H9 (cell line): ENCODE measurements at places on chromosomes 7 and 10.

- no peak overlapping the region for H3K27ac ChIP-seq
- peaks cover 16% of the 10 kb centered on the region for H3K36me3 ChIP-seq
- H3K4me3 ChIP-seq: no peak overlapping the region
- H3K27me3 ChIP-seq: no peaks in the 10 kb centered on the region
- DNase-seq: no peak
Measured at GRCh38 chr10:7199152-7199760, 211.6 kb downstream of the SFMBT2 start.

DNA sequence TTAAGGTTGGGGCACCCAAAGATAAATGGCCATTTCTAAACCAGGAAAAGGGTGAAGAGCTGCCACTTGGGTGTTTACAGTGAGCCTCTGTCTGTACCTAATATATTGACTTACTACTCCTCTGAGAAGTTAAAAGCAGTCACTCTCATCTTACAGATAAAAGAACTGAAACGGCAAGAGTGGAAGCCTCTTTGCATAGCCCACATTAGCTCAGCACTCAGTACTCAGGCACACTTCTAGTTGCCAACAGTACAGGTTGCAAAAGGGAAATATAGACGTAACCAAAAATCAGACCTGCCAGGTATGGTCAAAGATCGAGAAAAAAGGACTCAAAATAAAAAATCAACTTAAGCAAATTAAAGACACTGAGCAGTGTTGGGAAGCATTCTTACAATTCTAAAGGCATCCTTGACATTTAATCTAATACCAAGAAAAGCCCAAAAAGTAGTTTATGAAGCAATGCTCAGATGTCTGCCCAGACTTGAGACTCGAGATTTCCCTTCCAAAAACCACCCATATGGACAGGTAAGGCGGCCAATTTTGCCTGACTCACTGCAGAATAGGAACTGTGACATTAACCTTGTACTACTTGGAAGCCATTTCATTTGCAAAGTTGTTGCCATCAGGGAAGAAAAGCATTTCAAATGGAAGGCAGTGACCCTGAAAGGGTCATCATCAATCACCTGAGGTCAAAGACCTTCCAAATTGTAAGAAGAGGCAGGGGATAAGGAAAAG is 139.3 kb downstream of the SLC25A13 start:
- peaks cover 3% of the 10 kb centered on the region; the same call in 1 of the 2 replicates for H3K4me1 ChIP-seq
- H3K36me3 ChIP-seq: peaks cover 19% of the 10 kb centered on the region
- no peak overlapping the region for H3K4me3 ChIP-seq
- no peak overlapping the region for H3K27ac ChIP-seq
- no peak for DNase-seq
- H3K27me3 ChIP-seq: no peaks in the 10 kb centered on the region

DNA sequence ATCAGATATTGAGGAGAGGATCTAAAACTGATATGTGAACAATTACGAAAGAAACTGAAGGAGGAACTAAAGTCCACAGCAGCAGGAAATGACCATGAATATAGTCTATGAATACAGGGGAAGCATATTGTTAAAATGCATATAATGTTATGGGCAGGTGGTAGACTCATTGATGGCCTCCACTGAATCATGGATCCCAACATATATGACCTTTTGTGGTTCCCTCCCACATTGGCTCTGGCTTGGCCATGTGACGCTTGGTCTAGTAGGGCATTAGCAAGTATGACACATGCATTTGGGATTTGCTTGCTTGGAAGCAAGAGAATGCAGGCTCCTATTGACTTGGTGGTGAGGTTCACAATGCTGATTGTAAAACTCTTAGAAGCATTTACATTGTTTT is 55.2 kb upstream of the RAB18 start:
- no peaks in the 10 kb centered on the region for H3K4me1 ChIP-seq
- DNase-seq: no peak
- no peak overlapping the region for H3K27ac ChIP-seq
- no peaks in the 10 kb centered on the region for H3K36me3 ChIP-seq

DNA sequence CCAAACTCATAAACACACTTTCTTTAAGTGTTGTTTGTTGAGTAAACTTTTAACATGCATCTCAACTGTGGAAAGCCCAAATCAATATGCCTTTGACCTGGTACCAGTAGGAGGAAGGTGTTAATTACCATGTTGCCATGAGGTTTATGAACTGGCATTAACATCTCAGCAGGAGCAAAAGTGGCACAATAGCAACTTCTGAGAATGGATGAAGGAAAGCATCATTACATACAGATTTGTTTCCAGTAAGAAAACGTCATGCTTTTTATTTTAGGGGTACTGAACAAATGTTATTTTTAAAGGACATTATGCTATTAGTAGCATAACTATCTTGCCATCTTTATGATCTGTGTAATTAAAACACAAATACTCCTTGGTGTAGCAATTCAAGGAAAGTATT is 51.1 kb downstream of the ARMC3 start:
- H3K27ac ChIP-seq: no peak overlapping the region
- H3K36me3 ChIP-seq: no peaks in the 10 kb centered on the region
- no peak for DNase-seq
- no peak overlapping the region for H3K4me3 ChIP-seq

GRCh38 chr7:148535217-148535616 is 55.3 kb upstream of the C7orf33 start:
- no peak overlapping the region for H3K4me3 ChIP-seq
- no peaks in the 10 kb centered on the region for H3K4me1 ChIP-seq
- H3K27me3 ChIP-seq: no peaks in the 10 kb centered on the region
- no peaks in the 10 kb centered on the region for H3K36me3 ChIP-seq
- H3K27ac ChIP-seq: no peak overlapping the region
